Activated CD4-positive, alpha-beta T cell treated with anti-CD3 and anti-CD28 coated beads, Interleukin-2, Interleukin-4, amounts not matched to agents 100 ng/mL and 50 ng/mL, durations not matched to agents 16 hours and 8 hours (primary cell): ENCODE measurements at places on chromosomes 6 and 20.

DNA sequence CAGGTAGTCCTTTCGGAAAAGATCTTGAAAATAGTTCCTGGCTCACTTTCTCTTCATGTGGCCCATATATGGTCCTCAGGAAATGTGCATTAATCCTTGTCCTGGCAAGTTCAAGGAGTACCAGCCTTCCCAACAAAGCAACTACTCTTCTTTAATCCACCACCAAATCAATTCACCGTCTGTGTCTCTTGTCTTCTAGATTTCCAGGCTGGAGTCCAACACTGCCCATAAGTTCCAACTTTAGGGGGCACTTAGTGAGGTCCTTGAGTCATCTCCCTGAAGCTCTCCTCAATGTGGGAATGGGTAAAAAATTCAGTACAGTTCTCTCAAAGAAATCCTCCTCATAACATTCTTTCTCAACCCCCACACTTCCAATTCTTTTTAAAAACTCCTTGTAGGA is 6.9 kb upstream of the DAAM2 start:
- no peak for DNase-seq

DNA sequence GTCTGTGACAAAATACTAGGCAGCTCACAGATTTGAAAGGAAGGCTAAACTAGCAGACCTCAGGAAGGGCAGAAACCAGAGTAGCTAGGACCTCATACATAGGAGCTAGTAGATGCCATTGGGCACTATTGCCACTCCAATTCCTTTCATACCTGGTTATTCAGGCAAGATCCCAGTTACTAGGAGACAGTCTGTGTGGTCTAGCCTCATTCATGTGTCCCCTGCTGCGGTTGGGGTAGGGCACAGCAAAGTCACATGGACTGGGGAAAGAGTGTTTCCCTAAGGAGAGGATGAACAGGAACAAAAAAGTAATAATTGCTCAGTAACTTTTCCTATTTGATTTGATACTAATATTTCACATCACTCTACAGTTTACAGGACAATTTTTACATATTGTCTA is 204.6 kb upstream of the HEY2 start:
- DNase-seq, result no peak

- DNase-seq, result no peak
Measured at GRCh38 chr20:59102841-59103299, 60.3 kb upstream of the PRELID3B start.

GRCh38 chr6:165013701-165014100 is 295.7 kb downstream of the C6orf118 start:
- no peak for DNase-seq

GRCh38 chr6:52020945-52021570 is 66.4 kb downstream of the PKHD1 start:
- peak; percentile 17 for DNase-seq

- DNase-seq, result no peak
Measured at GRCh38 chr20:1319051-1319450, 9.9 kb downstream of the SDCBP2 start.

GRCh38 chr20:13158369-13158768 is 62.7 kb upstream of the ISM1 start:
- no peak for DNase-seq

GRCh38 chr6:43795421-43795820 is 25.4 kb downstream of the VEGFA start:
- no peak for DNase-seq

- no peak for DNase-seq
Measured at GRCh38 chr6:144220031-144220790, 64.9 kb upstream of the UTRN start.

GRCh38 chr6:22322103-22323030 is 25.5 kb upstream of the PRL start:
- no peak for DNase-seq

DNA sequence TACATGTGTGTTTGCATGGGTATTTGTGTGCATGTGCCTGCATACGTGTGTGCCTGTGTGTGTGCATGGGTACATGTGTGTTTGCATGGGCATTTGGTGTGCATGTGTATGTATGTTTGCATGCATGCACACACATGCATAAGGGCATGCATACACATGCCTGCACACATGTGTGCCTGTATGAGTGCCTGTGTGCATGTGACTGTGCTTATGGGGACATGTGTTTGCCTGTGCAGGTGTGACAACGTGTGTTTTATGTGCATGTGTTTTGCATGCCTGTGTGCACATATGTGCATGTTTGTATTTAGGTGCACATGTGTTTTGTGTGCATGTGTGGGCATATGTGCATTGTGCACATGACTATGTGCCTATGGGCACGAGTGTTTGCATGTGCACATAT is 165.7 kb downstream of the ERMARD start:
- no peak for DNase-seq

DNA sequence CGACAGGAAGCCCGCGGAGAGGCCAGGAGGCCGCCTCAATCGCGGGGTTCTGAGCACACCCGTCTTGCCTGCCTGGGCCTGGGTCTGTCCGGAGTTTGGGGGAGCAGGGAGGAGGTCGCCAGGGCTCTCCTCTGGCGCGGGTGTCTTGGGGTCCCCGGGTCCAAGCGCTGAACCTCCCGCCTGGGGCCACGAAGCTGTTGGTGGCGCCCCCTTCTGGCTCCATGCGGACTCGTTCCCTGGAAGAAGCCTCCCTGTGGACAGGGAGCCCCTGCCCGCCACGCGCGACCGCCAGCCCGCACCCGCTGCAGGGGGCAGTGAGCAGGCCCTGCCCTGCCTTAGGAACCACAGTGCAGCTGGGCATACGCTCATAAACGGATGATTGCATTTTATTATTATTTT is 44.7 kb downstream of the MCUR1 start:
- no peak for DNase-seq

GRCh38 chr6:134533991-134534390 is 216.1 kb upstream of the SGK1 start:
- DNase-seq, result no peak

DNA sequence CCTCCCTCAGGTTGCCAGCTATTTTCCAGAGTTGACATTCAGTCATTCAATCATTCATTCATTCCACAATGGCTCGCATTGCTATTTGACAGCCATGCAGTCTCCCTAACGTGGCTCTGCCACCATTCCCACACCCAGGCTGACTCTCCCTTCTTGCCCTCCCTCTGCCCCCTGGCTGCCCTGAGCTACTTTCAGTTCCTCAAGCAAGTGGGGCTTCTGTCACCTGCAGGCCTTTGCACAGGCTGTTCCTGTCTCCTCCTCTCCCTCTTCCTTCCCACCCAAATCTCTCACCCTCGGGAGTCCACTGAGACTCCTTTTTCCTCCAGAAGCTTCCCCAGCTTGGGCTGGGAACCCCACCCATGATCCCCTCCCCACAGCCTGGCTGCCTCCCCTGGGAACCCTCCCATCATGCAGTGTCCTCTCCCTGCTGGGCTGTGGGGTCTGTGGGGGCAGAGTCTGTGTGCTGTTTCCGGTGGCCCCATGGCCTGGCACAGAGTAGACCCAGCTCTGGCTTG is 2.6 kb downstream of the PACSIN1 start:
- no peak for DNase-seq

- DNase-seq, result peak; percentile 59
Measured at GRCh38 chr6:131135244-131136020, at the start of gene AKAP7. AKAP7 (plus strand) TSS chr6:131135467; CDS start chr6:131135764, 297 bp downstream.

- no peak for DNase-seq
Measured at GRCh38 chr6:130202782-130203181, 20.0 kb downstream of the SAMD3 start.

DNA sequence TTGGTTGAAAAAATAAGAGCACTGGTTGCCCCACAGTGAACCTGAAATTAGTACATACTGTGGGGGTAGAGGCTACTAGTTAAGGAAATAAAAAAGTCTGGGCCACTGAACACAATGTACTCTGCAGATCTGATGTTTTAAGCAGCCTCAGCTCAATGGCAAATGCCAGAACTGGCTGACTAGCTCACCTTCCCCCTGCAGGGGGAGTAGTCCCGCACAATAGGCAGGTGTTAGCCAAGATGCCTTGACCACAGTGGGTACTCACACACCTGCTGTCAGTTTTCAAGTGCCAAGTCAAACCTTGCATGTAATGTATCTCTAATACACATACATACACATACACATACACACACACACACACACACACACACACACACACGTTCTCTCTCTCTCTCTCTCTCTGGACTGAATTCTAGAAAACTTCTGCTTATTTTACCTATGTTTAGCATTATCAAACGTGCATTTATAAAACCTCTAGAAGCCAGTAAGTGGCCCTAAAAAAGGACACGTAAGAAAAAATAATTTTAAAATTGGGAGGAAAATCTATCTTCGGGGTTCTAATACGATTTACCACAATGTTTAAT is 36.1 kb downstream of the GMDS start:
- peak; percentile 30 for DNase-seq

DNA sequence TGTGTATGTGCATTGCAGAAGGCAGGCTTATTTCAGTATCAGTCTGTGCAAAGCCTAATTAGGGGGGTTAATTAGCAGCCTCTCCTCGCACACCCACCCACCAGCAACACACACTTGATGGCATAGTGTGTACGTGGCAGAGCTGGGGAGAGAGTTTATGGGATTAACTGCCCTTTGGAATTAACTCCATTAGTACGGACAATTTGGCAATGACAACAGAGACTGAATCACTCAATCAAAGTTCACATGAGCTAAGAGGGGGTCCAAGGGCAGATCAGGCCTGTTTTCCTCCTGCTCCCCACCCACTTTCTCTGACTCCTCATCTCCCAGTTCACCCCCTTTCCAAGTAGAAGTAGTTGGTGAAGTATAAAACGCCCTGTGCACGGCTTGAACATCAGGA is 69.5 kb downstream of the LRFN2 start:
- no peak for DNase-seq

GRCh38 chr6:154901876-154902552 is 93.1 kb upstream of the TIAM2 start:
- DNase-seq, result no peak

GRCh38 chr20:32902456-32903420 is 44.0 kb downstream of the EFCAB8 start:
- DNase-seq, result peak; percentile 74

GRCh38 chr6:11219400-11219834 is 13.1 kb downstream of the NEDD9 start:
- no peak for DNase-seq

- no peak for DNase-seq
Measured at GRCh38 chr6:2959909-2960719, 11.3 kb downstream of the SERPINB6 start.

DNA sequence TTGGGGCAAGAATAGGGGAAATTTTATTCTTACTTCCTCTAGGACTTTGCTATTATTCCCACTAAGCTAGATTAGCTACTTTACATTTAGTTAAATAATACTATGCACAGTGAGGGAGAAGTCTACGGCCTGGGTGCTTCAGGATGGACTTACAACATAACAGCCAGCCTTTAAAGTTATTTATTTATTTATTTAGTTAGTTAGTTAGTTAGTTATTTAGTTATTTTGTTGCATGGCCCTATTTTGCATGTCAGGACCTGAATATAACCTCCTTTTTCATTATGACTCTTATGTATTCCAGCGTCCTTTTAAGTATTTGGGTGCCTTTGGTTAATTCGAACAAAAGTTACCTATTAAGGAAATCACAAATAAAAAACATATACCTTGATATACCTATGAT is 238.7 kb downstream of the EYS start:
- no peak for DNase-seq

- DNase-seq, result no peak
Measured at GRCh38 chr20:19048995-19049501, 163.4 kb upstream of the SLC24A3 start.

DNA sequence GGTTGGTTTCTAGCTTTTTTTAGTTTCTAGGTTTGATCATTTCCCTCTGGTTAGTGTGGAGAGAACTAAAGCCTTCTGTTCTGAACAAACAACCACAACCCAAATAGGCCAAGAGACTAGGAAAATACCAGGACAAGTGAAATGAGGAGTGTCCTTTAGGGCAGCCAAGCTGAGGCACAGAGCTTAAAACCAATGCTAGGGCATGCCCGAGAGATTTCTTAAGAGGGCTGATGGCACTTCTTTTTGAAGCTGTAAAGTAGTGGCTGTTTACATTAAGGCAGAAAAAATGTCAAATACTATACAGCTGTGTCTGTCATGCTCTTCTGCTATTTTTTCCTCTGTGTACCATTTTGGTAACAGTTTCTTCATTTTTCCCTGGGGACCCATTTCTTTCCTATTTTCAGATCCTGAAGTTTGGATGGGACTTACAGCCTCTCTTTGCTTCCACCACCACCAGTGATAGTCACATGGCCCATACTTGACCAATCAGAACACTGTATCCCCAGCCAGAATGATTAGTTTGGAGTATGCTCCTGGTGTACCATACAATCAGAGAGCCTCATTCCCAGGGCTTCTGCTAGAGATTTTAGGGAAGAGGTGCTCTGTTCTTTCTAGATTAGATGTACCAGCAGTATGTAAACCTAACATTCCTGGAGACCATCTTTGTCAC is 154.4 kb downstream of the BMP2 start:
- no peak for DNase-seq

- DNase-seq, result no peak
Measured at GRCh38 chr6:17473554-17473953, 80.2 kb downstream of the CAP2 start.

DNA sequence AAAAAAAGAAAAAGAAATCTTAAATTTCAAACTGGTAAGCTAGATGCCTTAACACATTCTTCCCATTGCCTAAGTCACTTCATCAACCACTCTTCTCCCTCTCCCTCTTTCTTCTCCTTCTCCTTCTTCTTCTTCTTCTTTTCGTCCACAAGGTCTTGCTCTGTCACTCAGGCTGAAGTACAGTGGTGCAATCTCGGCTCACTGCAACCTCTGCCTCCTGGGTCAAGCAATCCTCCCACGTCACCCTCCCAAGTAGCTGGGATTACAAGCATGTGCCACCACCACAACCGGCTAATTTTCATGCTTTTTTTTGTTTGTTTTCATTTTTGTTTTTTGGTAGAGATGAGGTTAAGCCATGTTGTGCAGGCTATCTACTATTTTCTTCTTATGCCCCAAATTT is 60.2 kb downstream of the GPR63 start:
- no peak for DNase-seq

- DNase-seq, result peak; percentile 9
Measured at GRCh38 chr6:100593522-100593921, 128.8 kb upstream of the SIM1 start.
